ENCODE measurements at places on chromosomes 1 and 21. TPM values are rescaled to one million over a fixed set of nuclear protein-coding genes. Genes with fewer than 3 reads are reported as not detected.

RNF187 gene
- 64.5 TPM for polyA plus RNA-seq

GCSAML gene
- polyA plus RNA-seq: not detected

HAO2 gene
- polyA plus RNA-seq: not detected

PROK1 gene
- not detected for polyA plus RNA-seq

SOAT1 gene
- polyA plus RNA-seq: 15.6 TPM

DNALI1 gene
- polyA plus RNA-seq: not detected

TSPEAR gene
- polyA plus RNA-seq: not detected

SFT2D2 gene
- polyA plus RNA-seq: 12.3 TPM

RORC gene
- polyA plus RNA-seq: not detected

SLC9C2 gene
- not detected for polyA plus RNA-seq

PDC gene
- not detected for polyA plus RNA-seq

TRIM58 gene
- polyA plus RNA-seq: not detected

S100A7A gene
- polyA plus RNA-seq: not detected

HSD3B2 gene
- not detected for polyA plus RNA-seq

TTLL10 gene
- not detected for polyA plus RNA-seq

SPRTN gene
- polyA plus RNA-seq: 14.0 TPM

CD58 gene
- 26.4 TPM for polyA plus RNA-seq

SMCP gene
- polyA plus RNA-seq: not detected

LCE1A gene
- not detected for polyA plus RNA-seq

CRYBG2 gene
- polyA plus RNA-seq: 2.3 TPM

KIF2C gene
- polyA plus RNA-seq: 26.9 TPM

RHOU gene
- 10.2 TPM for polyA plus RNA-seq

OR2T33 gene
- polyA plus RNA-seq: not detected

LRRN2 gene
- 6.6 TPM for polyA plus RNA-seq

RNU1-1 gene
- polyA plus RNA-seq: 6.5 TPM

AKR1A1 gene
- 89.0 TPM for polyA plus RNA-seq

OR2L2 gene
- not detected for polyA plus RNA-seq

SELL gene
- polyA plus RNA-seq: 0.20 TPM
